ENCODE measurements at places on chromosomes 16 and 17. TPM values are rescaled to one million over a fixed set of nuclear protein-coding genes. Genes with fewer than 3 reads are reported as not detected.

- ATAC-seq = peak; percentile 14
These were observed 546 bp upstream of the NDUFB10 start for GRCh38 chr16:1958715-1959268.

FA2H gene
- 1.3 TPM for total RNA-seq

TAC4 gene
- total RNA-seq = not detected

GRCh38 chr17:83154311-83155127, 75.1 kb downstream of the METRNL start:
- ATAC-seq = peak; percentile 15

DNA sequence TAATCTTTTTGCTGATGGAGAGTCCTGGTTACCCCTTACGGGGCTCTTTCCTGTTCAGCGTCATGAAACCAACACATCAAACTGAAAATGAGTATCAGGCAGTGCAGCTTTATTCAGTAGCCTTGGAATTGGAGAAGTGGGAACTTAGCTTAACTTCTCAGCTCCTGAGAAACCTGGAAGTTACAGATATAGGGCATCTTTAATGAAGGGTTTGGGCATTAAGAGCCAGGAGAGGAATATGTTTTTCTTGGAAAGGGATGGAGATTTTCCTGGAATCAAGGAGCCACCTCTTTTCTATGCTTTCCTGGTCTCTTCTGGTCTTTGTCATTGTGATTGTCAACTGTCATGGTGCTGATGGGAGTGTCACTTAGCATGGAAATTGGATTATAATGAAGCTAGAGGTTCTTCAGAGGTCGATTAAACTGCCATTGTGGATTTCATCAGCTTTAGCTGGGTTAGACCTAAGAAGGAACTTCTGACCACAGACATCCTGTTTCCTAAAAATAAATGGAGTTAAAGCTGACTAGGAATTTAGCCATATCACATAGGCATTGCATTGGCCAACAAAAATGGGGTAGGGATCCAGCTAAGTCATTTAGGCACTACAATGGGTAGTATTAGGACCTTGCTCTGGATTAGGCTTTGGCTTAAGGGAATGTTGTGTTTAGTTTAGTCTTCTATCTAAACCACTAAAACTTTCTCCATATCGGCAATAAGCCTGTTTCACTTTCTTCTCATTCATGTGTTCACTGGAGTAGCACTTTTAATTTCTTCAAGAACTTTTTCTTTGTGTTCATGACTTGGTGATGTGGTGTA, 186.4 kb downstream of the BCAS3 start:
- ATAC-seq = no peak

DNA sequence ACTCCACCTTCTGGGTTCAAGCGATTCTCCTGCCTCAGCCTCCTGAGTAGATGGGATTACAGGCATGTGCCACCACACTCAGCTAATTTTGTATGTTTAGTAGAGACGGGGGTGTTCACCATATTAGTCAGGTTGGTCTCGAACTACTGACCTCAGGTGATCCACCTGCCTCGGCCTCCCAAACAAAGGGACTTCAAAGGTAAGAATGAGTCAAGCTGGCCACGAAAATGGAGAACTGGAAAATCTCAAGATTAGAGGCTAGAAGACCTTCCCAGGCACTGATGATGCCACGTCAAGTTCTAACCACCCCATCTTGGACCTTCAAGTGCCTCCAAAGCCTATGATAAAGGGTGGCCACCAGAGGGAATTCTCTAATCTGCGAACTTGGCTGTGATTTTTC, 1.3 kb upstream of the CCL15 start:
- no peak for ATAC-seq

ABCC6 gene
- total RNA-seq = 0.08 TPM

- ATAC-seq = peak; percentile 70
These were observed 58.4 kb downstream of the NXN start for GRCh38 chr17:921161-921560.

- ATAC-seq = no peak
These were observed 126.3 kb upstream of the TNRC6C start for GRCh38 chr17:77832180-77832560.

- no peak for ATAC-seq
These were observed 446.5 kb downstream of the MAF start for GRCh38 chr16:79154086-79154485.

GRCh38 chr16:85906349-85906748, 7.4 kb downstream of the IRF8 start:
- ATAC-seq = no peak

- peak; percentile 96 for ATAC-seq
These were observed 28.2 kb upstream of the BRD7 start for GRCh38 chr16:50396761-50397535.

DNA sequence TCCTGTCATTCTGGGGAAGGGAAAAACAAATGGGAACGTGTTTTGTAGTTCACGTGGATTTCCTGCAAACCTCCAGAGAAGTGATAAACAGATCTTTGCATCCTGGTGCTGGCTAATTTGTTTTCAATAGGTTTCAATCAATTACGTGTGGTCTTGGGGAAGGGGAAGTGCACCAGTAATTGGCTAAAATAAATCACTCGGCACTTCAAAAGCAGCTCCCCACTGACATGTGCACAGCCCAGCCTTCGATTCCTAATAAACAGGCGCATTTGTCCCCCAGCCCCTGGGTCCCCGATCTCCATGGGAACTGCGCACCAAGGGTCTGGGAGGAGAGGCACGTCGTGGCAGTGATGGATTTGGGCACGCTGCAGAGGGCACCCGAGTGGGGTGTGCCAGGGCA, 112.9 kb upstream of the GSE1 start:
- ATAC-seq = no peak

GRCh38 chr16:55725055-55725777, 69.4 kb downstream of the SLC6A2 start:
- ATAC-seq = no peak

DNA sequence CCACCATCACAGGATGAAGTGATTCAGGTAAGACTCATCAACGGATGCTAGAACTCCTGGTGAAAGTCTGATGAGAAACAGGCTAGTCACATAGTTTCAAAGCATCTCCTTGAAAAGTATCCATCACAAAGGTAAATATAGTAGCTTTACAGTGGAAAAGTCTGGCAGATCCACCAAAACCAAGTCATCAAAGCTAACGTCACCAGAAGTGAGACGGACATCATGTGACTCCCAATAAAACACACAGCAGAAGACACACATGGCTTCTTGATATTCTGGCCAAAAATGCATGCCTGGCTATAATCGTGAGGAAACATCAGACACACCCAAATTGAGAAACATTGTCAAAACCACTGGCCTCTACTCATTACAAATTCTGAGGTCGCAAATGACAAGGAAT, 17.9 kb upstream of the TRPV3 start:
- ATAC-seq = no peak

- ATAC-seq = peak; percentile 14
These were observed 126.3 kb downstream of the ABCC1 start for GRCh38 chr16:16075488-16076422.

SPAG9 gene
- total RNA-seq = 40.4 TPM

ZNF174 gene
- total RNA-seq = 4.0 TPM

- ATAC-seq = peak; percentile 74
These were observed 26.8 kb downstream of the GP2 start for GRCh38 chr16:20300312-20301097.

DNA sequence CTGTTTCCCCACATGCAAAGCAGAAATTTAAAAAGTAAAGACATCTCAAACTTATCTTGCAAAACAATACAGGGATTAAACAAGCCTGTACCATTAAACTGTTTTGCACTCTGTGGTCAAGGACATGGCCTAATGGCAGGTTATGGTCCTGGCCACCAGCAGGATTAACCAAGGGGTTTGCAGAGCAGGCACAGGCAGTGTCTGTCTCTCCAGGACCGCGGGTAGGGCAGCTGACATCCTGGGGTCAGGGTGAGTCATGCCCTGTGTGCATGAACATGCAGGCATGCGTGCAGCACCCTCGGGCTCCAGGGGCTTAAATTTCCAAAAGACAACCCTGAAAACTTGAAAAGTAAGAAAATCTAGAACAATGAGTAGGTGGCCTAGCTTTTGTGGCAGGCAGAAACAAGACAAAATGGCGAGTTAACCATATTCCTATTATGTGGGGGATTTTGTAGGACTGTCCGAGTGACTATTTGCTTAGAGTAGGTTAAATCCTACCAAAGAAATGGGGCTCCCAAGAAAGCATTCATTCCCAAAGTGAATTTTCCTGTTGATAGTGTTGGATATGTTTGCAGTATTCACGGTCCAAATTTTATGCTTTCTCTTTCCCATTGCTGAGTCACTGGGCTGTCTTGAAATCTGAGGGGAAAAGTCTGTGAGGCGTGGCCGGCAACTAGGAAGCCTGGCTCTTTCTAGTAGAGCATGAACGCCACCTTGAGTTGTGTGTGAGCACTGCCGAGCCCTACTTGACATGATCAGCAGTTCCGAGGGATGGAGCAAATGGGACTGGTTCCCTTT, 158.4 kb upstream of the FAM20A start:
- ATAC-seq = peak; percentile 98

GRCh38 chr17:76071531-76072147, 678 bp downstream of the SRP68 start:
- ATAC-seq = peak; percentile 5

CTRL gene
- 0.64 TPM for total RNA-seq

- peak; percentile 76 for ATAC-seq
These were observed 17.9 kb upstream of the NSMCE1 start for GRCh38 chr16:27286451-27286850.

GRCh38 chr17:8163978-8164814, 1.4 kb upstream of the VAMP2 start:
- peak; percentile 66 for ATAC-seq

DNA sequence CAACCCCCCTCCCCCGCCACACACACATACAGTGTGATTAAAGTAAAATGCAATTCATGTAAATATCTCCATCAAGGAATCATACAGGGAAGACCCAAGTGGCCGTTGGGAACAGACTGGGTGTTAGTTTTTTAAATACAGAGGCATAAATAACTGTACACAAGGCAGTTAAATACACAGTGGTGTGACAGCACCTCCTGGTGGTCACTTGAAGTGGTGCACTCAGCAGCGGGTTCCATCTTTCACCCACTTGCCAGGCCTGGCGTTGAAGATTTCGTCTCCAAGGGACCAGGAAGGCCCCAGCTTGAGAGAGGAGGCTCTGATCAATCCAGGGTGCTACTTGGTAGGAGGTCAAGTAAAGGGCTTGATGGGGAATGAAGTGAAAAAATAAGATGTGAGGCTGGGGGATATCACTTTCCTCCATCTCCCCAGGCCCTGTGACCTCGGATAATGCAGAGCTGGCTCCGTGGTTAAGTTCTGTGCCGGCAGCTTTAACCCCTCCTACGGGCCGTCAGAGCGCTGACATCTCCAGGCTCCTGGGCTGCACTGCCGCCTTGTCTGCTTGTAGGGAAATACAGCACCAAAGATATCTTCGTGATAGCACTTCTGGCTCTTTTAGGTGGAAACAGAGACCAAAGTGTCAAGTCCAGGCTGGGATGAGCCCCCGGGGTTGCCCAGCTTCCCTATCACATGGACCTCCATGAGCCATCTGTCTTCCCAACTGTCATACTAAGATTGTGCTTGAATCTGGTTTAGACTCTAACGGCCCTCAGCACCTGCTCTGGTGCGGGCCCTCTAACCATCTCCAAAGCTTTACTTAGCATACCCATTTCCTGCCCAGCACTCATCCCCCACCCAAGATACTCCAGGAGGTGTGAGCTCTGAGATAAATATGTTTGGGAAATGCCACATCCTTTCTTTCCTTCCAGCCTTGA, 20.7 kb downstream of the LGALS9 start:
- peak; percentile 68 for ATAC-seq

GRCh38 chr16:85201574-85201973, 89.3 kb upstream of the CIBAR2 start:
- ATAC-seq = no peak

DNA sequence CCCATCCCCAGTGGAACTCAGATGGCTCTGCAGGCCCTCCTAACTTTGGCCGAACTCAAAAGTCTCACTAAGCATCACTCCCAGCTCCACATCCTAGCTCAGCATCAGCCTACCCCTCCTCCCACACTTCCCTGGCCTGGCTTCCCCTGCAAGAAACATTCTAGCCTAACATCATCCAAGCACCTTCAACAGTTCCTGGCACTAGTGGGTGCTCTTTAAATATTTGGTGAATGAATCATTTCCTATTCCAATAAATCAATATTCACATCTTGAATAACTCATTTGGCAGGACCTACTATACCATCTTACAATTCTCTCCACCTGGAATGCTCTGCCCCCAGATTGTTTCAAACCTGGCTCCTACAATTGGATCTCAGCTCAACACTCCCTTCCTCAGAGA, 11.0 kb upstream of the BBS2 start:
- peak; percentile 12 for ATAC-seq

DNA sequence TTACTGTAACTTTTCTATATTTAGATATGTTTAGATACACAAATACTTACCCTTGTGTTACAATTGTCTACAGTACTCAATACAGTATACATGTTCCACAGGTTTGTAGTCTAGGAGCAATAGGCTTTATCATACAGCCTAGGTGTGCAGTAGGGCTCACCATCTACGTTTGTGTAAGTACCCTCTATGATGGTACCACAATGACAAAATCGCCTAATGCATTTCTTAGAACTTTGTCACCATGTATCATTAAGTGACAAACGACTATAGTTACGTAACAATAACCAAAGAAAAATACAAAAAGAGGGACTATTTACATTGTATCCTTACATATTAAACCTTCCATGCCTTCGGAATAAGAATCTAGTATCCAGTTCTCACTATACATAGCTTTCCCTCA, 8.0 kb downstream of the STAT5B start:
- no peak for ATAC-seq

WNK4 gene
- total RNA-seq = 0.40 TPM
